ENCODE measurements at places on chromosomes 5 and 9. TPM values are rescaled to one million over a fixed set of nuclear protein-coding genes. Genes with fewer than 3 reads are reported as not detected.

The SLC45A2 gene
- not detected for total RNA-seq

The RNF183 gene
- 0.21 TPM for total RNA-seq

The PLCXD3 gene
- not detected for total RNA-seq

The SPINK4 gene
- total RNA-seq = not detected

The GHR gene
- 0.42 TPM for total RNA-seq

The NSUN2 gene
- total RNA-seq = 66.4 TPM

The MARCOL gene
- not detected for total RNA-seq

The GMCL2 gene
- not detected for total RNA-seq

The ECSCR gene
- total RNA-seq = not detected

The SLC6A7 gene
- total RNA-seq = not detected

The C5orf63 gene
- 1.1 TPM for total RNA-seq

The LCN15 gene
- not detected for total RNA-seq

The FRRS1L gene
- 0.07 TPM for total RNA-seq

The DOCK8 gene
- total RNA-seq = 0.71 TPM

The CA9 gene
- 39.5 TPM for total RNA-seq

The MAP1B gene
- total RNA-seq = 2.2 TPM

The IL6ST gene
- total RNA-seq = 36.3 TPM

The CCL21 gene
- total RNA-seq = not detected

The TSSK1B gene
- total RNA-seq = 0.14 TPM

The IL13 gene
- total RNA-seq = not detected

The TXN gene
- 544 TPM for total RNA-seq

The TEK gene
- under 0.01 TPM for total RNA-seq

All from airway epithelial cell (primary cell).